ENCODE measurements at places on chromosomes 11 and 22. TPM values are rescaled to one million over a fixed set of nuclear protein-coding genes. Genes with fewer than 3 reads are reported as not detected.
A peak's percentile ranks its signal among the peaks of the same experiment; 100 is the strongest.

- DNase-seq: peak; percentile 91
Measured at GRCh38 chr11:61967924-61968757, 707 bp upstream of the FTH1 start.

GRCh38 chr22:43038325-43038724 lies 23.4 kb upstream of the PACSIN2 start:
- DNase-seq: peak; percentile 86

- DNase-seq: no peak
Measured at GRCh38 chr22:39135092-39135896, 17.2 kb downstream of the CBX7 start.

GGTLC3 gene
- total RNA-seq: not detected

- no peak for DNase-seq
Measured at GRCh38 chr11:112477581-112478317, 217.1 kb upstream of the PLET1 start.

Measured in vagina (tissue), 2 donors.